H1 (cell line): ENCODE measurements at places on chromosomes 16 and 17. TPM values are rescaled to one million over a fixed set of nuclear protein-coding genes. Genes with fewer than 3 reads are reported as not detected.

Gene PLXDC1
- polyA plus RNA-seq: 14.6 and 17.9 TPM in 2 replicates

Gene NTN3
- polyA plus RNA-seq: 0.30 and 0.74 TPM in 2 replicates

Gene CES3
- polyA plus RNA-seq: 2.2 and 2.8 TPM in 2 replicates

Gene TP53TG3
- not detected in 2 replicates for polyA plus RNA-seq

Gene KRT33B
- not detected in 2 replicates for polyA plus RNA-seq

Gene OTOP2
- 0.23 and 0.27 TPM in 2 replicates for polyA plus RNA-seq

Gene CES1
- polyA plus RNA-seq: 0.80 and 0.91 TPM in 2 replicates

Gene GDPD3
- polyA plus RNA-seq: 0.20 and 0.30 TPM in 2 replicates

Gene ABCC12
- polyA plus RNA-seq: 0.02 and 0.05 TPM in 2 replicates
